ENCODE measurements at places on chromosomes 7 and 10.

DNA sequence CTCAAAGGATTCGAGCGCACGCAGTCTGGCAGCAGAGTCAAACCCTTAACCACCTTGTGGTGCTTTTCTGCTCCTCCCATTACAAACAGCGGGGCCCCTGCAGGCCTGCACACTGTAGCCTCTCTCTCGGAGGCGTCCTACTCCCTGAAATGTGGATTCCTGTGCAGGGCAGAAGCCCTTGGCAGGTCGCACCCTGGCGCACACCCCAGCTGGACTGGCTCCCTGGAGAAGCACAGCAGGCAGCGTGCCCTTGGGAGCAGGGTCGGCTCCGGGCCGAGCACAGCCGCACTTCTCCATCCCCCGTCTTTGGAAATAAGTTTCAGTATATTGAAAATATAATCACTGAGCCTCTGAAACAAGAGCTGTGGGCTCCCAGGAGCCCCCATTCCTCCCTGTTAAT, 144.1 kb downstream of the C10orf105 start:
- no peak for DNase-seq

- no peak for DNase-seq
These were observed 452.0 kb downstream of the LRMDA start for GRCh38 chr10:75883081-75884072.

- peak; percentile 26 for DNase-seq
These were observed 25.9 kb downstream of the RGS10 start for GRCh38 chr10:119516381-119517234.

- no peak for DNase-seq
These were observed 57.0 kb upstream of the ARL4A start for GRCh38 chr7:12630513-12630819.

GRCh38 chr10:97065128-97065527, 120.6 kb downstream of the SLIT1 start:
- no peak for DNase-seq

All from non-pigmented ciliary epithelial cell (primary cell).